NCI-H187 (cell line): ENCODE measurements at places on chromosomes 16 and 17.

DNA sequence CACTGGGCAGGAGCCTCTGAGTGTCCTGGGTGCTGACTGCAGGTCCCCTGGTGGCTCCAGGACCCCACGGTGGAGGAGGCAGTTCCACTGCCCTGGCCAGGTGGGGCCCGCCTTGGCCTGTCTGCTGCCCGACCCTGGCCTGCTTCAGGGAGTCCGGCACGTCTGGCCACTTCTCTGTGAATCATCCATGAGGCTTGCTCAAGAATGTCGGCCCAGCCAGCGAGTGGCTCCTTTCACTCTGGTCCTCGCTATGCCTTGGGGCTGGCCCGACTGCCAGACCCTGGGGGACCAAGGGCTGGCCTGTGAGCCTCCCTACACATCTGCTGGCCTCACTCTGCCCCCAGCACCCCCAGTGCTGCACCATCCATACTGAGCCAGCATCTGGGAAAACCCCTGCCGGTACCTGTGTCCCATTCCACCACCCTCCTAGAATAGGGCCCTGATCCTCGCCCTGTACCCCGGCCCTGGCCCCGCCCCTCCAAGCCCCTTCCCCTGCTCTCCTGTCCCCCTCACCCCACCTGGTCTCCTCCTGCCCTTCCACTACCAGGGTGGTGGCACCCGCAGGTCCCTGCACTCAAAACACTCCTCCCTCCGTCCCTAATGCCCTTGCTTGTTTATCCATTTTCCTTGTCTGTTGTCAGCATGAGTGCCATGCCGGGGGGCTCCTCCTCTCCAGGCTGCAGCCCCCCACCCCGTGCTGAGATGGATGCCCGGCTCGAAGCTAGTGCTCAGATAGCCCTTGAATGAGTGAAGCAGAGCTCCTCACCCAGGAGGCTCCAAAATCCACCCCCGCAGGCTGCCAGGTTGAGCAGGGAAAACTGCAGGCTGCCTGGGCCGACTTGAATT lies 35.5 kb downstream of the ADCY7 start:
- DNase-seq = no peak

DNA sequence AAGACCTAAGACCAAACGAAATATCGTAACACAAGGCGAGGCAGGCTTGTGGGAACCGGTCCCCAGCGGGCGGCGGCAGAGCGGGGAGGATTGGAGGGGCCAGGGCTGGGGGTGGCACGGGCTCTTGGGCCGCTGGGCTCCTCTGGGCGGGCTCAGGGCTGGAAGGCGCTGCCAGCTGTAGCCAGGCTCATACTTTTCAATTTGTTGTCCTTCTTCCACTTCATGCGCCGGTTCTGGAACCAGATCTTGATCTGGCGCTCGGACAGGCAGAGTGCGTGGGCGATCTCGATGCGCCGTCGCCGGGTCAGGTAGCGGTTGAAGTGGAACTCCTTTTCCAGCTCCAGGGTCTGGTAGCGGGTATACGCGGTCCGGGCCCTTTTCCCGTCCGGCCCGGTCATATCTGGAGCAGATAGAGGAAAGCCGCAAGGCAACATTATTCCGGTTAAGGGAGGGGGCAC lies 1.5 kb downstream of the HOXB5 start:
- DNase-seq = no peak

GRCh38 chr17:39209317-39210092 lies 9.4 kb downstream of the RPL19 start:
- DNase-seq = no peak

GRCh38 chr17:73068322-73069153 lies 23.9 kb downstream of the SLC39A11 start:
- DNase-seq = no peak

- no peak for DNase-seq
These were observed 12.7 kb downstream of the NATD1 start for GRCh38 chr17:21240369-21241055.

DNA sequence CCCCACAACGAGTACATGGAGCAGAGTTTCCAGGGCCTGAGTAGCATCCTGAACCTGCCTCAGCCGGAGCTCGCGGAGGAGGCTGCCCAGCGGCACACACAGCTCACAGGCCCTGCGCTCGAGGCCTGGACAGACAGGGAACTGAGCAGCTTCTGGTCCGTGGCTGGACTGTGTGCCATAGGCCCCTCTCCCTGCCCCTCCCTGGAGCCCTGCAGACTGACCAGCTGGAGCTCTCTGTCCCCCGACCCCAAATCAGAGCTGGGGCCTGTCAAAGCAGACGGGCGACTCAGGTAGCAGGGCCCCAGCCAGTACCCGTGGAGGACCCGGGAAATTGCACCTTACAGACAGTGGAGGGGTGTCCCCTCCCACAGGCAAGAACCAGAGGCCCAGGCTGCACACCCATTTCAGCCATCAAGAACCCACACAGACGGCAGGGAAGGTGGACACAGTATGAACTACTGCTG lies 13.0 kb downstream of the MRPL27 start:
- DNase-seq = no peak

GRCh38 chr17:39094607-39095308 lies 56.7 kb downstream of the PLXDC1 start:
- DNase-seq = no peak

- DNase-seq = no peak
These were observed 27.4 kb upstream of the CMIP start for GRCh38 chr16:81417210-81417609.

DNA sequence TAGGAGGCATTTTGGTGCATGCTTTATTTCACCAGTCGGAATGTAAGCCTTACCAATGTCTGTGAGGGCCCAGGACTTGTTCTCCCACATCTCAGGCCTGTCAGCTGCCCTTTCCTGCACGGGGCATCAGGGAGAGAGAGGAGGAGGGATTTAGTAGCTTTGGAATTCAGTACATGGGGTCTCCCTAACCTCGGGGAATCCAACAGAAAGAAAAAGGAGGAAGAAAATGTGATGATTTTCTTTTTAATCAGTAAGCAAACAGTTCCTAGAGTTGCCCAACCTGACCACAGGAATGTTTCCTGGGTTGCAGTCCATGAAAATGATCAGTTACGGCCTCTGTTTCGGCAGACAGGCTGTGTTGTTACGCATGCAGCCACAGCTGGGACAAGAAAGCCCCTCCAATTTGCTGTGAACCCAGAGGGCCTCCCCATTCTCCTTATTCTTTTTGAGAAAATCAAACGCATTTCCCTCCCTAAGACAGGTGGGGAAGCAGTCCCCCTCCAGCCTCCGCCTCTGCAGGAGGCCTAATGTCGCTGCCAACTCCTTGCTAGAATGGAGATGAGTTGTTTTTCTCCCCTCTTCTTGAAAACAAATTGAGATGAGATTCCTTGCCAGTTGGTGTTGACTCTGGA lies 53.1 kb upstream of the TANGO6 start:
- no peak for DNase-seq

- peak; percentile 17 for DNase-seq
These were observed 26.3 kb downstream of the NFE2L1 start for GRCh38 chr17:48074322-48075081.

DNA sequence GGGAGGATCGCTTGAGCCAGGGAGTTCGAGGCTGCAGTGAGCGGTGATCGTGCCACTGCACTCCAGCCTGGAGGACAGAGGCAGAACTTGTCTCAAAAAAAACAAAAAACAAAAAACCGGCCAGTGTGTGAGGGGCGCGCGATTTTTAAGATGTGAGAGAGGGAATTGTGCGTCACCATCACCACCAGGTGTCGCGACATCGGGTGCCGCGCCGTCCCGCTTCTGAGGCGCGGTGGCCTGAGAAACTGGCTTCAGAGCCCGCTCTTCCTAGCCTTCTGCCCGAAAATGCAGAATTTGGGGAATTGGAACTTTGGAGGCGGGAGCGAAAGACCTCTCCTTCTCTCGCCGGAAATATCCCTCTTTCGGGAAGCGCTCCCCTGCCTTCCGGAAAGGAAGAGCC lies 524.8 kb downstream of the KCNJ18 start:
- no peak for DNase-seq

DNA sequence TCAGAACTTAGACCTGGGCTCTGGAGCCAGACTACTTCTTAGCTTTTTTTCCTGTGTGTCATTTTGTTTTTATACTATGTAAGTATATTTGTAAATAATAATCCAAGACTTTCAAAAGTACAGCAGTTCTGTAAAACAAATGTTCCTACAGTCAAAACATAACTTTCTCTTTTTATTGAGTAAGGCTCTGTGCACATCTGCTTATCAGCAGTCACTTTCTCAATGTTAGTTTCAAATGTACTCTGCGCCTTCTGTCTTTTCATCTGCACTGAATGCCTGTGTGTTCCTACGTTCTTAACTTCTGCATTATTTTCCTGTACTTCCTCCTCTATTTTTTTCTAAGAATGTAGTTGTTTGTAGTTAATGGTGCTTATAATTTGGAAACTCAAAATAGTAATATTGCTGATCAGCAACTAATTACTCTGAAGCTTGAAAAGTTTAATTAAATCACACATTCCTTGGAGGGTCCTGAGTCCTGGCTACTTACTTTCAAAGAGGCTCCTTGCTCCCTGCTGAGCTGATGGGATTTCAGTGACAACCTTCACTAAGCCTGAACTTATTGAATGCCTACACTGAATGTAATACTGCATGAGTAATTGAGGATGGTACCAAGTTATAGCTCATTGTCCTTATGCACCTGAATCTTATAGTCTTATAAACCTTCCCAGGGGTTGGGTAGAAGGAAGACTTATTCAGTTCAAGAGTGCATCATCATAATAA lies 329.9 kb downstream of the KCNJ2 start:
- DNase-seq = no peak

DNA sequence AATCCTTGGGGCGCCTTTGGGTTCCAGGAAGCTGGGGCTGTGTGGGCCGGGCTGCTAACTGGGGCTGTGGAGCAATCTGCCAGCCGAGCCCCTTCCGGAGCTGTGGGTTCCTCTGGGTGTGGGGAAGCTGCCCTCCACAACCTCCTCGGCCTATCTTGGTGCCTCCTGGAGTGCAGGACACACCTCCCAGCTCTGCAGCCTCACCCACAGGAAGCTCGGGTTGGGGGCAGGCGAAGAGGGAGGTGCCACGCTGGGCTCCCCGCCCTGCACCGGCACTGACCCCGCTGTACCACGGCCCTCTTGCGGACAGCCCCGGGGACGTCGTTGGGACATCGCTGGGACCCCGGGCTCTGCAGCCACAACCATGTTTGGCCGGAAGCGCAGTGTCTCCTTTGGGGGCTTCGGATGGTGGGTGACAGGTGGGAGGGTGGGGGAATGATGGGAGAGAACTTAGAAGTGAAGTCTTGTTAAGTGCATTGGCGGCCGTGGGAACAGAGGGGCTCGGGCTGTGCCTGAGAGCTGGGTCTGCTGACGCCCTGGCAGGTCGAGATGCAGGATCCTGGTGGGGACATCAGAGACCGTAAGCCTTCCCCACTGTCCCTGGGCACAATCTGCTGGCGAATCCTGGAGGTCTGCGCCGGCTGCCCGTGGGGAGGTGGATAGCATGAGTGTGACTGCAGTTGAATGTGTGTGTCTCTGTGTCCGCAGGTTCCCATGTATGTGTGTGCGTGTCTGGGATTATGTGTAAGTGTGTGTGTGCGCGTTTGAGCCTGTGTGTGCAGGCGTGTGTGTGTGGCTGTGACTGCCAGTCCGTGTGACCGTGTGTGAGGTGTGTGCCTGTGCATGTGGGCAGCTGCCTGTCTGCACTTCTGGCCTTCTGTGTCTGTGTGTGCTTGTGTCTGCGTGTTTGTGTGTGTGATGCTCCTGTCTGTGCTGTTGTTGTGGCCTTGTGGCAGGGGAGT lies at the start of gene RAP1GAP2:
TSS of gene RAP1GAP2 (plus strand) at position 275 of the 962 bp plus-strand sequence. CDS start at position 365, 90 bp downstream.
- DNase-seq = no peak

DNA sequence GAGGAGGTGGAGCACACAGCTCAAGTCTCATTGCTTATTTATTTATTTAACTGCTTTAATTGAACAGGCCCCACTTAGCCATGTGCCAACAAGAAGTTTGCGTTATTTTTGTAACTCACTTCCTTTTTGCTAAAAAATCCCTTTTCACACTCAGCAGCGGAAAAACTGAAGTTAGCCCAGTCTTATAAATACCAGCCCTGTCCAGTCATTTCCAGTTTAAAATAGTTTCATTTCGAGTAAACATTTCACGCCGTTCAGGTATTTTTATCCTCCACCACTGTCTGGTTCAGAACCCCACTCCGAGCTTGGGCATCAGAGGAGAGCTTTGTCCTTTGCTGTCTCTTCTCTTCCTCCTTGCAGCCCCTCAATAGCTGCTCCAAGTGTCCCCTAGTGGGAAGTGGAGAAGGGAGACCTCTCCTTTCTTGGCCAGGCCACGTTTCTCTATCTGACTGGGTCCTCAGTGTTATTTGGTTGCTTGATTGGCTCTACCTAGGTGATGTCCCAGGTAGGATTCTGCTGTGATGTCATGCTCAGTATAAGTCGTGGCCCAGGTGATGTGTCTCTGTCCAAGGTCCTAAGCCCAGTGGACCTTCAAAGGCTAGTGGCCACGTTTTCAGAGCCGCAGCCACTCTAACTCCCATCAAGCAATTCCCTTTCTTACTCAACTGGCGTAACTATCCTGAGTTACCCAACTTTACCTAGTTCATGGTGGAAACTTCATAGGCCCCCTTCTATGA lies 53.0 kb upstream of the GAS7 start:
- DNase-seq = no peak

GRCh38 chr17:4998027-4998731 lies 429 bp downstream of the KIF1C start:
- no peak for DNase-seq

DNA sequence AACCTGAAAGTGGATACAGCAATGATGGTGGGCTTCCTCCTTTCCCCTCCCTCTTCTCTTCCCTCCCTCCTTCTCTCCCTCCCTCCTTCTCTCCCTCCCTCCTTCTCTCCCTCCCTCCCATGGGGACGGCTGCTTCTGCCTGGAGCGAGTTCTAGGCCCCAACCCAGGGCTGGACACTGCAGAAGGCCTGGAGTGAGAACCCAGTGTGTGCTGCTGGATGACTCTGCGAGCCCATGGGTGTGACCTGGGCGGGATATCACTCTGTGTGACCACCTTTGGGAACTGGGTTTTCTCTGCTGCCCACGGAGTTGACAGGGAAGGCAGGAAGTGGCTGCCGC lies 242.6 kb upstream of the GSE1 start:
- no peak for DNase-seq
